LoVo (cell line): ENCODE measurements at places on chromosomes 16 and 17.

GRCh38 chr16:56038564-56039098 is 152.7 kb upstream of the GNAO1 start:
- DNase-seq, result no peak

DNA sequence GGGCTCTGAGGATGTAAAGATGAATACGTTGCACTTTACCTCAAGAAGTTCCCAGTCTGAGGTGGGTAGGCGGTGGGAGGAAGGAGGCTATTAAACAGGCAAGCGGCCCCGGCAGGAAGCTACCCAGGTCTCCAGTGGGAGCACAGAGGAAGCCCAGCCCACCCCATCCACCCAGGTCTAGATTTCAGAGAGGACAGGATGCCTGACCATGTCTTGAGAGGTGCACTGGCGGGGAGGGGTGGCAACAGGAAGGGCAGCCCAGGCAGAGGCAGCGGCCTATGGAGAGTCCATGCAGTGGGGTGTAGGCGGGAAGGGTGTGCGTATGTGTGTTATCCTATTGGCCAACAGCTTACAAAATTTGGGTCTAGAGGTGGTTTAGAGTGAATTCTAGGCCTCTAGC is 13.9 kb downstream of the SARM1 start:
- DNase-seq, result no peak

DNA sequence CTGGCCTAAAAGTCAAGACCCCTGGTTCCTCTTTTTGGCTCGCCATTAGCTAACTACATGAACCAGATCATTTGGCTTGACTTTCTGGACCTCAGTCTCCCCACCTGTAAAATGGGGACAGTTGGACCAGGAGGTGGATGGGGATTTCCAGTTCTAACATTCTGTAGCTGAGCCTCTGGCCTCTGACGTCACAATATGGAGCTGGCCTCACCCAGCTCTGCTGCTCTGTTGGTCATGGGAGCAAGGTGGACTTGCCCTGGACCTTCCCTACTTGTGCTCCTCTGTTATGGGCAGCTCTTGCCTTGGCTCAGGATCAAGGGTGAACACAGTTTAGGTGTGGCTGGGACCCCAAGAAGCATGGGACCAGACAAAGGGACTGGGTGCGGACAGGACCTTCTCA is 16.5 kb upstream of the KCNH6 start:
- no peak for DNase-seq

DNA sequence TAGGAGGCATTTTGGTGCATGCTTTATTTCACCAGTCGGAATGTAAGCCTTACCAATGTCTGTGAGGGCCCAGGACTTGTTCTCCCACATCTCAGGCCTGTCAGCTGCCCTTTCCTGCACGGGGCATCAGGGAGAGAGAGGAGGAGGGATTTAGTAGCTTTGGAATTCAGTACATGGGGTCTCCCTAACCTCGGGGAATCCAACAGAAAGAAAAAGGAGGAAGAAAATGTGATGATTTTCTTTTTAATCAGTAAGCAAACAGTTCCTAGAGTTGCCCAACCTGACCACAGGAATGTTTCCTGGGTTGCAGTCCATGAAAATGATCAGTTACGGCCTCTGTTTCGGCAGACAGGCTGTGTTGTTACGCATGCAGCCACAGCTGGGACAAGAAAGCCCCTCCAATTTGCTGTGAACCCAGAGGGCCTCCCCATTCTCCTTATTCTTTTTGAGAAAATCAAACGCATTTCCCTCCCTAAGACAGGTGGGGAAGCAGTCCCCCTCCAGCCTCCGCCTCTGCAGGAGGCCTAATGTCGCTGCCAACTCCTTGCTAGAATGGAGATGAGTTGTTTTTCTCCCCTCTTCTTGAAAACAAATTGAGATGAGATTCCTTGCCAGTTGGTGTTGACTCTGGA is 53.1 kb upstream of the TANGO6 start:
- DNase-seq, result peak; percentile 51

- DNase-seq, result no peak
These were observed 5.5 kb downstream of the SSTR2 start for GRCh38 chr17:73170324-73170723.

GRCh38 chr16:27924411-27925118 is 138.9 kb downstream of the GSG1L start:
- DNase-seq, result no peak

DNA sequence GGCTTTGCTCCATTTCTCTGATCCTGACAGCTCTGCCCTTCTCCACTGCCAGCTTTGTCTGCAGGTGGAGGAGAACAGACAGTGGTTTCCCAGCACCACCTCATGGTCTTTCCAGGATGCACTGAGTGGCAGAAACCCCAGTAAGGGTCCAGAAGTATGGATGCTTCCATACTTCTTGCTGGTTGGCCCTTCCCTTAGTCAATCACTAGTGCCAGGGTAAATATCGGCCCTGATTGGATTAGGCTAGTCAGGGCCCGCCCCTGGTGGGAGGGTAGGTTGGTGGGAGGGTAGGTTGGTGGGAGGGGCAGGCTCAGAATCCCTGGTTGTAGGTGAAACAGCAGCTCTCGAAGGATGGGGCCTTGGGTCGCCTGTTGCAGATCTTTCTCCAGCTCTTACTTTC is 10.2 kb downstream of the RNF213 start:
- no peak for DNase-seq

DNA sequence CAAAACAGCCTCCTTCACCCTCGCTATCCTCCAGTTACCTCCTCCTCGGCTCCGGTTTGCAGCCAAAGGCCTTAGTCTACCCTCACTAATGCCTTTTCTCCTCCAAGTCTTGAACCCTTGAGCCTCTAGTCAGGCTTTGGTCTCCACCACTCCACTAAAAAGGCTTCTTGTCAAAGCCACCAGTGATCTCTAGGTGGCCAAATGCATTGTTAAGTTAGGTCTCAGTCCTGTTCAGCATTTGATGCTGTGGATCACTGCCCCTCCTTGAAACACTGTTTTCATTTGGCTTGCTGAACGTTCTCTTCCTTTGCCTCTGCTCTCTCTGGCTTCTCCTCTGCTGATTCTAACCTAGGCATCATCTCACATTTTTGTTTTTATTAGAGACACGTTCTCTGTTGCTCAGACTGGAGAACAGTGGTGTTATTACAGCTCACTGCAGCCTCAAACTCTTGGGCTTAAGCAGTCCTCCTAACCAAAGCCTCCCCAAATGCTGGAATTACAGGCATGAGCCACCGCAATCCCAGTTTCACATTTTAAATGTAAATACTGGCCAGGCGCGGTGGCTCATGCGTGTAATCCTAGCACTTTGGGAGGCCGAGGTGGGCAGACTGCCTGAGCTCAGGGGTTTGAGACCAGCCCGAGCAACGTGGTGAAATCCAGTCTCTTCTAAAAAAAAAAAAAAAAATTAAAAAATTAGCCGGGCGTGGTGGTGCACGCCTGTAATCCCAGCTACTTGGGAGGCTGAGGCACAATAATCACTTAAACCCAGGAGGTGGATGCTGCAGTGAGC is 1.1 kb downstream of the SGF29 start:
- DNase-seq, result no peak

GRCh38 chr17:21843318-21843865 is 151.1 kb downstream of the KCNJ18 start:
- no peak for DNase-seq

DNA sequence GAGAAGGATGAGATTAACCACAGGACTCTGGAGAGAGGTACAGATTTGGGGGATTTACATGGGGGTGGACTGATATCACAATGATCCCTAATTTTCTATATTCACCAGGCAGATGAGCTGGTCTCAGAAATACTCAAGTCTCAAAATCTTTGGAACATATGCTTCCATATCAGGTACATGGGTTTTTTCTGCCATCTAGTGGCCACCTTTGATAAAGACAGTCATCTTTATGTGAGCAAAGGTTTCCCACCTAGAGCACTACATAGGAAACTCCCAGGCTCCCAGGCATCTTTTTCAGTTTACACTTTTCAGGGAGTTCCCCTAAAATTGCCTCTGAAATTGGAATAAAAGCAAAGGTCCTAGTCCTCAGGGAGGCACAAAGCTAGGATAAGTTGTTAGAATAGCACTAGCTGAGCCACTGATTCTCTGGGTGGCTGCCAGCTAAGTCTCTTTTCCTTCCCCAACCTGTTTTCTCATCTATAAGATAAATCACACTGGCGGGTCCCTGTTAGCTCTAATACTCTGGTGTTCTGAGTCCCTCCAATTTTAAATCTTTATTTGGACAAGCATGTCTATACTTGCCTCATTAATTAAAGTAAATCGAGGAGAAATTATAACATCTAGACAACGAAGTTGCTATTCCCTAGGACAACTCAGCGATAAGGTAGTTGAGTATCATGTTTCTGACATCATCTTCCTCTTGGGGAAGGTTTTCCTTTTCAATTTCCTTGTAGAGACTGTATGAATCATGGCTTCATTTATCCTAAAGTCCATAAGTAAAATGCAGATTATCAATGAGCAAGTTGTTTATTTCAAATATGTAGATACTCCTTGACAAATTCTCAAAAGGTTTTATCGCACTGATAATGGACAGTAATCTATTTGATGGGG is 19.0 kb upstream of the MON1B start:
- peak; percentile 50 for DNase-seq

GRCh38 chr17:40551879-40552768 is 13.1 kb downstream of the CCR7 start:
- no peak for DNase-seq

DNA sequence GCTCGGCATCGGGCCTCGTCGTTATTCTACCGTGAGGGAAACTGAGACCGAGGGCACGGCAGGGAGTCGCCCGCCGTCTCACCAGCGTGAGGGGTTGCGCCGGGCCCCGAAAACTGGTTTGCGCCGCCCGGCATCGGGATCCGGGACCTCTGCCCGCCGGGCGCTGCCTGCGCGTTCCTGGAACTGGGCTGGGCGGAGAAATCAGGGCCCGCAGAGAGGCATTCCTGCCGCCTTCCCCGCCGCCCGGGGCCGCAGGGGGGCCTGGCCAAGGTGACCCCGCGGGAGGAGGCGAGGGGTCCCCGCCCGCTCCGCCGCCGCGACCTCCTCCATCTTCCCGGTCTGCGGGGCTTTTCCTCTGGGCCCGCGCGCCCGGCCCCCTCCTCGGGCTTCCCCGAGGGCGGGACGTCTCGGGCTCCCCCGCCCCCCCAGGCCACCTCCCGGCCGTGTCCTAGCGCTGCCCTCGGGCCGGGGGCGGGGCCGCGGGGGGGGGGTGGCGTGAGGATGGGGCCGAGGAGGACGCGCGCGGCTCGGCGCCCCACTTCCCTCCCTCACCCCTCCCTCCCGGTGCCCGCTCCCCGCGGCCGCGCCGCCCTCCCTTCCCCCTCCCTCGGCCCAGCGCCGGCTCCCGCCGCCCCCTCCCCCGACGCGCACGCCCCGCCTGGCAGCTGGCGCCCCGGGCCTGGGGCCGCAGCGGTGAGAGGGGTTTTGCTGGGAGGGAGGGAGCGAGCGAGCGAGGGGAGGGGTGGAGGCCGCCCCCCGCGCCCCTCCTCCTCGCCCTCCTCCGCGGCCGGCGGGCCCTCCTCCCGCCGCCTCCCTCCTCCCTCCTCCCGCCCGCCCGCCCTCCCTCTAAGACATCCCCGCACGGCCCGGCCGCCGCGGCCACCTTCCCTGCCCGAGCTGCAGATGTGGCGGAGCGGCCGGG is at the start of gene GLIS2:
Gene GLIS2, plus strand, starts transcription at position 882 of the 922 bp plus-strand sequence. CDS start 16,214 bp downstream, outside the sequence.
- DNase-seq, result peak; percentile 67

GRCh38 chr17:66268247-66268927 is 34.0 kb upstream of the PRKCA start:
- no peak for DNase-seq

DNA sequence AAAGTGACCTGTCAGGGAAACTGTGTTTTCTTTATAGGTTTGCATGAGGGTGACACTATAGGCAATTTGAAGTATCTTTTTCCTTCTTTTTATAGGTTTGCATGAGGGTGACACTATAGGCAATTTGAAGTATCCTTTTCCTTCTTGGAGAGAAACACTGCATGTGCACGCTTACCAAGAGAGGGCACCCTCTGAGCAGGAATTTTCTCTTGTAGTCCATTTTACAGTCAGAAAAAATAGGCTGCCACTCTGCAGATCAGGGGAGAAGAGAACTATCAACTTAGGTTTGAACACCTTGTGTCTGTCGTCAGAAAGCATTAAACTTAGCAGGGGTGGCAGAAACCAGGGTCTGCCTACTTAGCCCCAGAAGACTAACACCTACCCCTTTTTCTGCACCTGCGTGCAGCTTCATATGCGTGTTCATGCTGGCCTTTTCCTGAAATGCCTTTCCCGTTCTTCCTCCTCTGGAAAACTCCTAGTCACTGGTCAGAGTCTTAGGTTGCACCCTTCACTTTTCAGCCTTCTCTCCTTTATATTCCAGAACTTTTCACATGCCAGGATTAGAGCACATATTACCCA is 16.4 kb upstream of the SMIM36 start:
- DNase-seq, result no peak

GRCh38 chr16:69720822-69721430 is 5.4 kb downstream of the NQO1 start:
- no peak for DNase-seq

DNA sequence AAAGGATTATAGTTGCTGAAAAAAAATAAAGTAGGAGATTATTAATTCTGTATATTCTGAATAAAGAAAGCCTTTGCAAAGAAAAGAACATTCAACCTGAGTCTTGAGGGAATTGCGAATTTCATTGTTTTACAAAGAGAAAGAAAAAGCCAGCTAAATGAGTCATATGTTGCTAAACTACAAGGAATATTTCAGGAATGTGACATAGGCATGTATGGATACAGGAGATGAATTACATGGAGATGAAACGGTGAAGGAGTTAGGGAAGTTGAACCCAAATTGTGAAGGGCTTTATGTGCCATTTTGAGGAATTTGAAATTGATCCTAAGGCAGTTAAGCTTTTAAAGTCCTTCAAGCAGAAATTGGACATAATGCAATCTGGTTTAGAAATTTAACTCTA is 177.3 kb upstream of the RBL2 start:
- no peak for DNase-seq

GRCh38 chr16:65644821-65645220 is 523.0 kb upstream of the CDH11 start:
- DNase-seq, result no peak

- DNase-seq, result no peak
These were observed 17.0 kb downstream of the TNS4 start for GRCh38 chr17:40484285-40484972.

DNA sequence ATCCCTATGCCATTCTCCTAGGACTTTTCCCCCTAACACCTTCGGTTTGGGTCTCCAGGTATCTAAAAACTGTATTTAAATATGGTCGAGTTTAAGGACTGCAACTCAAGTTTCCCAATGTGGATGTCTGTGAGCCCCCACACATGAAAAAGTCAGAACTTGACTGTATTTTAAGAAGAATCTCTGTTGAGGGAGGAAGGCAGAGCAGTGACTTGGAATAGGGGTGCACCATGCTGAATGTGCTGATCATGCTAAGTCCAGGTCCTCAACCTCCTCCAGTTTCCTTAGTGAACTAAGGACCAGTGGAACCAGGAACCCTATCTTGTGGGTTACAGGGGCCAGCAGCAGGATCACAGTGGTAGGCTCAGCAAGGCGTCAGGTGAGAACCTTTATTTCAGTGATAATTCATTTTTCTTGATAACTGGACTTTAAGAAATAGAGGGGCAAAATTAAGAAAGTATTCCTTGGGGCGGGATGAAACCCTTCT is 19.5 kb downstream of the GRB7 start:
- DNase-seq, result no peak

- no peak for DNase-seq
These were observed 2.0 kb downstream of the CLDN6 start for GRCh38 chr16:3015865-3016521.
